ENCODE measurements at places on chromosomes 12 and 14.

- DNase-seq = no peak
Measured at GRCh38 chr12:47752552-47752951, 6.1 kb downstream of the RAPGEF3 start.

DNA sequence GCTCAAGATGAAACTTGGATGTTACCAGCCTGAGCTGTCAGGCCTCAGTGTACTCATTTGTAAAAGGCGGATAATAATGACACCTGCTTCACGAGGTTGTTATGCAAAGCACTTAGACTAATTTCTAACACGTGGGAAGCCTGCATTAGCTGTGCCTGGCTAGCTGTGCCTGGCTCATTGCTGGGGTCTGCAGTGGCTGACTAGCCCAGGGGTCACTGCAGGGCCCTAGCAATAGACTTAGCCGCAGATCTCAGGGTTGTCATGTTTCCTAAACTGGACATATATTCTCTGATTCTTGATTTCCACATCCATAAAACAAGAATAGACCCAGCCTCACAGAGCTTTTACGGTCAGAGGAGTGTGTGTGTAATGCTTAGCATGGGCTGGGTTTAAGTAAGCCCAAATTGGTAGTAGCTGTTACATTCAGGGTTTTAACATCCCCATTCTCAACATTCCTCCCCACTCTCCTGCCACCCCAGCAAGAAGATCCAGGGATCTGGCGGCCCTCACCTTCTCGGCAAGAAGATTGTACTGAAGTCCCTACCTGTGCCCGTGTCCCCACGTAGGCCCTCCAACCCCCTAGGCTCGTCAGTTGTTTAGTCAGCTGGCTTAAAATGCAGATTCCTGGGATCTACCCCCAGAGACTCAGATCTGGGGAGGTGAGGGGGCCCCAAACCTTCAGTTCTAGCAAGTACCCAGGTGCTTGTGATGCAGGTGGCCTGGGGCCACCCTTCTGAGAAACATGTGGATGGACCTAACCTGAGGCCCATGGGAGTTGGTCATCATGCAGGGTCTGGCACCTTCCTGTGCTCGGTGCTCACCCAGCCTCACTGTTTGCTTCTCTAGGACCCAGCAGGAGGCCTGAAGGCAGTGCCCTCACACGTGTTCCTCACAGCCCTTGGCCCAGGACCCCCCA is 8.6 kb downstream of the NR4A1 start:
- DNase-seq = no peak

- no peak for DNase-seq
Measured at GRCh38 chr12:103128862-103129501, 171.5 kb downstream of the ASCL1 start.

DNA sequence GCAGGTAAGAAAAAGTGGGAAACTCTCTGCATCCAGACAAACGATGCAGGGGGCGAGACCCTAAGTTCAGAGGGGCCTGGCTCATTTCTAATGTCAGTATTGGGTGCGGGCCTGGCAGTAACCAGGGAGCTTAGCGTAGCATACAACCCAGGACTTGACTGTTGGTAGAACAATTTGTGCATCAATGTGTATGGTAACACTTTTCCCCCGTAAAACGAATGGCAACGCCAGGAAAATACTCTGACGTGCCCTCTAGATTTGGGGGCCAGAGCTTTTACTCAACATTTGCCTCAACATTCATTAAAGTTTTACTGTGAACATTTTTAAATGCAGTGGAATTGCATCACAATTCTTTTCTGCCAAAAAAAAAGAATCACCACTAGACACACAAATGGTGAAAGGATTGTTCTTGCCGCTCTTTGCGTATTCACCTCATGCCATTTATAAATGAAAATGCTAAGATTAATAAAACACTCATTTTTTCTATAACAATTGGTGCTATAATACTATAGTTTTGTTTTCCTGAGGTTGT is 867 bp downstream of the RHOJ start:
- no peak for DNase-seq

DNA sequence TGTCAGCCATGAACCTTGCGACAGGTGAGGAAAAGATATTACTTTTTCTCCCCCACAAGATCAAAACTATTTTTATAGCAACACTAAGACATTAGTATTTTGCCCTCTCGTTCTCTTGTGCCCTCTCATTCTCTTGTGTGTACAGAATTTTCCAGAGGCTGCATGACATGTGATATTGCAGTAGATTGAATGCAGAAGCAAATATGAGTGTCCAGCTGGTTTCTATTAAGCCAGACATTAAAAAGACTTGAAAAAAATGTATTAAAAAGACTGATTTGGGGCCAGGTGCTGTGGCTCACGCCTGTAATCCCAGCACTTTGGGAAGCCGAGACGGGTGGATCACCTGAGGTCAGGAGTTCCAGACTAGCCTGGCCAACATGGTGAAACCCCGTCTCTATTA is 63.7 kb upstream of the ZFP36L1 start:
- DNase-seq = no peak

DNA sequence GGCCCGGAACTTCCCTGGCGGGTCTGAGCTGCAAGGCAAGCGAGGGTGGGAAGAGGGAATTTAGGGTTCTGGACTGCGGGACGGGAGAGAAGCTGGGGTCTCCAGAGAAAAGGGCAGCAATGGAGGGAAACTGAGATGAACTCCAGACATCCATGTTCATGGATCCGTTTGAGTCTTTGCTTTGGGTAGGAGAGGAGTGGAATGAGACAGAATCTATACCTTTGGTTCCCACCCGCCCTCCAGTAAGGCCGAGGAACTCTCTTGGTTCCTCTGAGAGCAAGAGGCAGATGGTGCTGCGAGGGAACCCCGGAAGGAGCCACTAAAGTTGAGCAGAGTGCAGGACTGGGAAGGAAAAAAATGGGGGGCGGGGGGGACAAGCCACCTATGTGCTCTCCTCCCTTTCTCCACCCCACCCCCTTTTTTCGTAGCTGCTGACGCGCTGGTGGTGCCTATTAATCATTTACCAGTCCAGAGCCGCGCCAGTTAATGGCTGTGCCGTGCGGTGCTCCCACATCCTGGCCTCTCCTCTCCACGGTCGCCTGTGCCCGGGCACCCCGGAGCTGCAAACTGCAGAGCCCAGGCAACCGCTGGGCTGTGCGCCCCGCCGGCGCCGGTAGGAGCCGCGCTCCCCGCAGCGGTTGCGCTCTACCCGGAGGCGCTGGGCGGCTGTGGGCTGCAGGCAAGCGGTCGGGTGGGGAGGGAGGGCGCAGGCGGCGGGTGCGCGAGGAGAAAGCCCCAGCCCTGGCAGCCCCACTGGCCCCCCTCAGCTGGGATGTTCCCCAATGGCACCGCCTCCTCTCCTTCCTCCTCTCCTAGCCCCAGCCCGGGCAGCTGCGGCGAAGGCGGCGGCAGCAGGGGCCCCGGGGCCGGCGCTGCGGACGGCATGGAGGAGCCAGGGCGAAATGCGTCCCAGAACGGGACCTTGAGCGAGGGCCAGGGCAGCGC is 1.2 kb downstream of the SSTR1 start:
- no peak for DNase-seq

DNA sequence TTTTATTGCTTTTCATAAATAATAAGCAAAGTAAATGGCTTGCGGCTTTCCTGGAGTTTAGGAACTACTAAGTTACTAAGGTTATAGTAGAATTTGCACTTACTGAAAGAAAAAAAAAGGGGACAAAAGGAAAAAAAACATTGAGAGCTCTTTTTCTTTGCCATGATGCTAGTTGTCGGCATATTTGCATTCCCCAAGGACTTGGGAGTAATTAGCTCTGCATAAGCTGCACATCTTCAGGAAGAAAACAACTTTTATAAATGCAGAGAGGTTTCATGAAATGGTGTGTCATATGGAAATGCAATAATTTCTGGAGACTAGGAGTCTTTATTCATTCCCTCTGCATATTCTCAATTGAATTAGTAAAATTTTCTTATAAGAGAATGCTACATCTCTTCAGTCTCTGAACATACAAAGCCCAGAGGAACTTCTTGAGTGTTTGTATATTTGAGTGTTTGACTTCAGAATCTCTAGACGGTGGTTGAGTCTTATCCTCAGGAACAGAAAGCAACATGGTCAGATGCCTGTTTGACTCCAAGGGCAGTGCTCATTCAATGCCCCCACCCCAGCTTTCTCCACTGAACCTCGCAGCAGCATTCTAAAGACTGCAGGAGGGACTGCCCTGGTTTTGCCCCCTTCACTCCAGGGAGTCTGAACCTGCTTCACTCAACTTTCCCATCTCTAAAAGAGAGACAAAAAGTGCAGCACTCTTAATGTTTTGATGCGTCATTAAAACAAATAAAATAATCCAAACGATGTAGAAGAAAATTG is 158.9 kb upstream of the EEA1 start:
- no peak for DNase-seq

GRCh38 chr14:101475456-101476257 is 85.6 kb upstream of the DIO3 start:
- no peak for DNase-seq

- DNase-seq = no peak
Measured at GRCh38 chr12:119020406-119021360, 39.3 kb downstream of the SRRM4 start.

- DNase-seq = no peak
Measured at GRCh38 chr14:73662487-73662943, 17.7 kb downstream of the DNAL1 start.

DNA sequence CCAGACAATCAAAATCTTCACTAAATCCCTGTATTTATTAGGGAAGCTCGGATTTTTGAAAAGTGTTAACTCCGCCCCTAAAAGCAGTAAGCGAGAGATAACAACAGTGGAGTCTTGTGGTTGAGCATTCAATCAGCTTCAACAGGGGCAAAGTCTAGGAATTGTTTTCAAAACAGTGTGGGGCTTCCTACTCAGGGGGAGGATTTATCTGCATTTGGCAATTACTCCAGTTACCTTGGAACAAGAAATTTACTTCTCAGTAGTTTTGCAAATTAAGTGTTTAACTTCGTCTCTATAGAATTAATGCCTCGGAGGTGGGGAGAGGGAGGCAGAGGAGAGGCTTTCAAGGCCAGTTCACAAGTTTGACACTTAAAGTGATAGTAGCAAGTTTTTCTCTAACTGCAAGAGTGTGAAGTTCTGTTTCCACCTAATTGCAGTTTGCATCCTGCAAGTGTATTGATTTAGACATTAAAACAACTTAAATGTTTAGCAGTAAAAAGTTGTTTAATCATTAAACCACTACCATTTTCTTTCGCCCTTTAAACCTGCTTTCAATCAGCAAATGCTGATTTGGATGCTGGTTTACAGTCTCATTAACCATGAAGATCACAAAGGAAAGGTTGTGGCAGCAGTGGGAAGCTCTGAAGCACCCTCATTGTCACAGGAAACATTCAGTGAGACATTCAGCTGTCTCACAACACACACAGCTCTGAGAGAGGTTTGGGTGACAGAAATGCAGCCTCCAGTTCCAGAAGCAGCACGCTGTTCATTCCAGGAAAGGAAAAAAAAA is 102.0 kb downstream of the HMGA2 start:
- no peak for DNase-seq

- no peak for DNase-seq
Measured at GRCh38 chr12:59619461-59620240, 23.8 kb downstream of the SLC16A7 start.

DNA sequence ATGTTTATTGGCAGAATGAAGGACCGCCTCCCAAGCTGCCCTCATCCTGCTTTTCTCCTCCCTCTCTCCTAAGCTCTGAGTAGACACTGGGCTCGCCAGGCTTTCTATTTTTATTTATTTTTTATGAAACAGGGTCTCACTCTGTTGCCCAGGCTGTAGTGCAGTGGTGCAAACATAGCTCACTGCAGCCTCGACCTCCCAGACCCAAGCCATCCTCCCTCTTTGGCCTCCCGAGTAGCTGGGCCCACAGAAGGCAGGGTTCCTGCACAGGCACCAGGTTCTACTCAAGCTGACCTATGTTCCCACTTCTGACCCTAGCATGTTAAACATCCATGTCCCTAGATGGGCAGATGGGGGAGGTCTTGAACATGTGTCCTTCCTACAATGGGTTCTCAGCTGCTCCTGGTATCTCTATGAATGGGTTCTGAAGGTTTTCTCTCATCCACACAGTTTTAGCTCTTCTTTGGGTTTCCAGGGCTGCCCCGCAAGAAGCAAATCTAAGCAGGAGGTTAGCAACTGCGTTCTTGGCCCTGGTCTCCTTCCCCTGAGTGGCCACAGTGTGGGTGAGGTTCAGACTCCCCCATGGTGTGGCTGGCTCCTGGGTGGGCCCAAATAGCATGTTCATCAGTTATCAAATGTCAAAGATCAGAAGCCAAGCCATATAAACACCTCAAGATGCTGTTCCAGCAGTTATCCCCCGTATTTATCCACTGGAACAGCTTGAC is 167.3 kb downstream of the ZFP36L1 start:
- DNase-seq = no peak

GRCh38 chr12:58396239-58396638 is 454.9 kb downstream of the ATP23 start:
- DNase-seq = no peak

DNA sequence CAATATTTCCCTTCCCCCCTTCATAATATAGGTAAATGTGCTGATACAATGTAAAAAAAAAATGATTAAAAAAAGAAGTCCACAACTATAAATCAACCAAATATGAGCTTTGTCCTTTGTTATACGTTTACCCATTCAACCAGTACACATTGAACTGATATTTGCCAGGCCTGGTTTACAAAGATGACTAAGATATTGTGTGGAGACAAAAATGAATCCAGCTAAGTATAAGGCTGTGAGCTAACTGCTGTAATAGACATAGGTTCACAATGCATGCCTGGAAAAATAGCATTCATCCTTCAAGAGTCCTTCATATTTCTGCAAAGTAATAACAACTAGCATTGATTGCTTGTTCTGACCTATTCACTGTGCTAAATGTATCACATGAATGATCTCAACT is 6.9 kb downstream of the C12orf56 start:
- DNase-seq = no peak

DNA sequence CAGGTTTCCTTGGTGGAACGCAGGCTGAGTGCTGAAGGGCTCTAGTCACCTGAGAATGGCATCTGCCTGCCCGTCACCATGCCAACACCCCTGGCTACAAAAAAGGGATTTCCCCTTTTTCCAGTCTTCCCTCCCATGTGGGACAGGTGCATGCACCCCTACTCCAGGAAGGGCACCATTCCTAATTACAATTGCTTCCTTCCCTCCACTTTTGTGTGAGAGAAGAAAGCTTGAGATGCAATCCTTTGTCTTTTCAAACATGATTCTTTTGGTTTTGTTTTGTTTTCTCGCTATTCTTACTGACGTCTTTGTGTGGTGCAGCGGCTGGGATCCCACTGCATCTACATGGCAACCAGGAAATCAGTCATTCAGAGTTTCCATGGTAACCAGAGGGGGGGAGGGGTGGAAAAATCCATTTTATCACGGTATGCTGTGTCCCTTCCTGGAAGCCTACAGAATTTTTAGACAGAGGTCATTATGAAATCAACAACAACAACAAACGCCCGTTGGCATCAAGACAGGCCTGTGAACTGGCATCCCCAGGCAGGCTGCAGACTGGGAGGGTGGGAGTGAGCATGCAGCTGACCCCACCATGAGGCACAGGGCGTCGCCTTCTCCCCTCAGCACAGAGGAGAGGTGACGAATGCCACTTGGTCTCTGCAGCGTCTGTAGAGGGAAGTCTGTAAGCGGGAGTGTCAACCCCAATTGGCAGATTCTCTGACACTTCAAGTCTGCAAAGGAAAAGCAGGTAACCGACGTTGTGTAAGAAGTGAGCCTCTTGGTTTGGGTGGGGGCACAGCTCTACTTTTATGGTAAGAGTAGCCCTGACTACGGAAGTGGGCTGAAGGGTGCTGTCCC is 13.6 kb upstream of the GNG2 start:
- no peak for DNase-seq

- DNase-seq = no peak
Measured at GRCh38 chr14:21428930-21429329, 27.0 kb downstream of the CHD8 start.

All from left renal pelvis (tissue), 4 donors.